Memory B cell (primary cell): ENCODE measurements at places on chromosomes 2 and 18.

DNA sequence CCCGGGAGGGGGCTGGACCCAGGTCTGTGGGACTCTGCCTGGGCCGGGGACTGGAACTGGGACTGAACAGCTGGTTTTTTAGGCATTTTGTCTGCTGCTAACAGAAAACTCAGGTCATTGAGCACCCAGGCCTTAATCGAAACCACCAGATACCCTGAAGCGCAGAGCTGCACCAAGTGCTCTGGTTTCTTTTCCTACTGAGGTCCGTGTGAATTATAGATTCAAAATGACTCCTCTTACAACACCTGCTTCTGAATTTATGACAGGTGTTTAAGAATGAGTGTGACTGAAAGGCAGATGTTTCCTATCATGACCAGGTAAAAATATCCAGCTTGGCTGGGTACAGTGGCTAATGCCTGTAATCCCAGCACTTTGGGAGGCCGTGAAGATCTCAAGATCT lies 47.8 kb downstream of the TRAPPC12 start:
- no peak for DNase-seq

- peak; percentile 13 for DNase-seq
These were observed 53.9 kb downstream of the PRKRA start for GRCh38 chr2:178397002-178397605.

GRCh38 chr2:154495455-154495868 lies 203.0 kb upstream of the KCNJ3 start:
- no peak for DNase-seq

- DNase-seq = no peak
These were observed 205.2 kb downstream of the EIPR1 start for GRCh38 chr2:3172265-3172935.

DNA sequence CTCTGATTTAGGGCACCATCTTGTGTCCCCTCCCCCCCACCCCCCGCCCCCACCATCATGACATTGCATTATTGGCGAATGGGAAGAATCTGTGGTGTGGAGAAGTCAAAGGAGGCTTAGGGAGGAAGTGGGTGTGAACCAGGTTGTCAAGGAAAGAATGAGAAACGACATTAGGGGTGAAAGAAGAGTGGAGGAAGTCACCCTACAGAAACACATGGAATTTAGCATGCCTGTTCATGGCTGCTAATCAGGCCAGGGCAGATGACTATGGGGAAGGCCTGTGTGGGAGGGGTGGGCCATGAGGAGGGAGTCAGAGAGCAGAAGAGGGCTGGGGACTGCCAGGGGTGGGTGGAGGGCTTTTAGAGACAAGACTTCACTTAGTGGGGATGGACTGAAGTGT lies 81.6 kb downstream of the AOX1 start:
- DNase-seq = no peak

DNA sequence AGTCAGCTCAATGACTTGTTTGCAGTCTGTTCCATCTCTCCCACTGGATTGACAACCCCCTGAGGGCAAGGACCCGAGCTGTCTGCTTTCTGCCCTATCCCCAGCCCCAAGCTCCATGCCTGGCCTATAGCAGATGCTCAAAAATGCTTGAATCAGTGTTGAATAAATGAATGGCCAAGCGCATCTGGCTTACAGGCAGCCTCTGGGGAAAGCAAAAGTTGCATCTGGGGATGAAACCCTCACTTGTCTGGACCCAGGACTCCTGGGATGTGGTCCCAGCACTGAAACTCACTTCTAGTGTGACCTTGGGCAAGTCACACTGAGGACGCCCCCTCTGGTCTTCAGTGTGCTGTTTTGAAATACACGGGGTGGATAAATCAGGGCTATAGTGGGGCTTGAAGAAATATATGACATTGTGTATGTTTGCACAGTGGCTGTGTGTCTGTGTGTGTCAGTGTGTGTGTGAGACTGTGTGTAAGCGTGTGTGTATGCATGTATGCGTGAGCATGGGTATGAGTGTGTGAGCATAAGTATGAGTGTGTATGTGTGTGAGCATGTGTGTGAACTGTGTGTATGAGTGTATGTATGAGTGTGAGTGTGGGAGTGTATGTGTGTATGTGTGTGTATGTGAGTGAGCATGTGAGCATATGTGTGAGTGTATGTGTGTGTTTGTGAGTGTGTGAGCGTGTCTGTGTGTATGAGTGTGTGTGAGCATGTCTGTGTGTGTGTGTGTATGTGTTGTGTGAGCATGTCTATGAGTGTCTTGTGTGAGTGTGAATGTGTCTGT lies 27.8 kb upstream of the TNS1 start:
- peak; percentile 8 for DNase-seq

GRCh38 chr2:238299803-238300202 lies 11.4 kb upstream of the PER2 start:
- DNase-seq = no peak

GRCh38 chr2:231413921-231414476 lies 18.5 kb downstream of the B3GNT7 start:
- DNase-seq = no peak

DNA sequence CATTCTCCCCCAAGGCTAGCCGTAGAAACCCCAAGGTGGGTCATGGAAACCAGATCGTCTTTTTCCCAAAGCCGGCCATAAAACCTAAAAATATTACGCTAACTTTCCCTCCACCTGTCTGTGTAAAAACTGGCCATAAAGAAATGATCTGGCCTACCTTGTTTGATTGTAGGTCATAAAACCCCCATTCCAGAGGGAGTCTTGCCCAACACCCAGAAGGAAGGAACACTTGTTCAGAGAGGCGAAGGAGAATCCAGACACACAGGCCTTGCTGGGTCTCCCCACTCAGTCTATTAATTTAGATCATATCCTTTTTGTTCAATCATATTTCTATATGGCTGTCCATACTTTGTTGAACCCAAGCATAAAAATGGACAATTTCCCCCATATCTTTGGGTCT lies 344.7 kb downstream of the HRH4 start:
- DNase-seq = no peak

GRCh38 chr2:37561615-37562569 lies 109.5 kb downstream of the CDC42EP3 start:
- DNase-seq = no peak

DNA sequence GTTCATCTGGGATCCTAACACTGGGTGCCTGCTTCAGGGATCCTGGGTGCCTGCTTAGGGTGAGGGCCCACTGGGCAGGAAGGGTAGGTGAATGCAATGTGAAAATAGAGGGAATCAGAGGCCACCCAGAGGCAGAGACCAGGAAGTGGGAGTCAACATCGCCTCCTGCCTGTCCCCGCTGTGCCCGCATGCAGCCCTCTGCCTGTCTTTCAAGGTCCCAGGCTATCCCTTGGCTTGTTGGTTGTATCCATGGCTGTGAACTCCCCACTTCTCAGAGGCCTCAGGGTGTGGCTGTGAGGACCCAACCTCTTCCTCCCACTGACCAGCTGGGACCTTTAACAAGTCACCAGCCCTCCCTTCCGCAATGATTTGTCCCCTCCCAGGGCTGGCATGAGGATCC lies 26.5 kb downstream of the PSD4 start:
- no peak for DNase-seq

- DNase-seq = no peak
These were observed 450.2 kb downstream of the PLCL1 start for GRCh38 chr2:198254536-198255090.

DNA sequence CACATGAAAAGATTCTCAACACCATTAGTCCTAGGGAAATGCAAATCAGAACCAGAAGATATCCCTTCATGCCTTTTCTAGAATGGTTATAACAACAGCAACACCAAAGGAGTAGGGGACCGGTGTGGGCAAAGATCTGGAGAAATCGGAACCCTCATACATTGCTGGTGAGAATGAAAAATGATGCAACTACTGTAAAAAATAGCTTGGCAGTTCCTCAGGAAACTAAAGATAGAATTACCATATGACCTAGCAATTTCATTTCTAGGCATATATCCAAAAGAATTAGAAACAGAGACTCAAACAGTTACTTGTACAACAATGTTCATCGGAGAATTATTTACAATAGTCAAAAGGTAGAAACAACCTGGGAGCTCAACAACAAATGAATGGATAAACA lies 29.2 kb upstream of the CDH7 start:
- DNase-seq = no peak

DNA sequence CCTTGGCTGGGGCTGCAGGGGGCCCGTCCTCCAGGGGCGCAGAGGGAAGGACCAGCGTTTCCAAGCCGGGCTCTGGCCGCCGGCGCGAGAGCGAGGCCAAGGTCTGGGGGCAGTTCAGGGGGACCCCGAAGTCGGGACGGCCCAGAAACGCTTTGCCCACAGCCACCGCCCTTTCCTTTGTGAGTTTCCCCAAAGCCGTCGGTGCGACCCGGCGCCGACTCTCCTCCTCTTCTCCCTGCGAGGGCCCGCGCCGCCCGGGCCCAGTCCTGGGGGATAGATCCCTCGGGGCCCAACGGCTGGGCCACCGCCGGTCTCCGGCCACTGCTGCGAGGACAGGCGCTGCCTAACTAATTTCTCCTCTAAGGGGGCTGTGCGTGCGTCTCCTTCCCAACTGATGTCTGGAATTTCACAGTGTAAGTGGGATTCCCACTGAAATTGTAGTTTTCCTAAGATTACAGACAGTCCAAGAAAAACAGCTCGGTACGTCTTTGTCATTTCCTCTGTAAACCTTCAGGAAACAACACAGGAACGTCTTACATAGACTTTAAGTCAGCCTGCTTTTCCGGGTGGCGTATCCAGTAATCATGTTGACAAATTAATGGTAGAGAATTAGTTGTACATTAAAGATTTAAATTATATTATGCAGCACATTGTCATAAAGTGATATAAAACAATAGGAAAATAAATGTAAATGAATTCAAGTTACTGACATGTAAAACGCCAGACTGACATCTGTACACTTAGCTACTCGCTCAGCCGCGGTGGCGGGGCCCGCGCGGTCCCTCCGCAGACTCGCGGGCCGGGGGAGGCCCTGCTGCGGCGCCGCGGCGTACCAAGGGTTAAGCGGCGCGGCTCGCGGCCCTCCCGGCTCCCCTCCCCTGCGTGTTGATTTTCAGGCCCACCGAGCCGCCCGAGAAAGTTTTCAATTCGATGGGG lies 139.4 kb upstream of the SIX3 start:
- DNase-seq = no peak

DNA sequence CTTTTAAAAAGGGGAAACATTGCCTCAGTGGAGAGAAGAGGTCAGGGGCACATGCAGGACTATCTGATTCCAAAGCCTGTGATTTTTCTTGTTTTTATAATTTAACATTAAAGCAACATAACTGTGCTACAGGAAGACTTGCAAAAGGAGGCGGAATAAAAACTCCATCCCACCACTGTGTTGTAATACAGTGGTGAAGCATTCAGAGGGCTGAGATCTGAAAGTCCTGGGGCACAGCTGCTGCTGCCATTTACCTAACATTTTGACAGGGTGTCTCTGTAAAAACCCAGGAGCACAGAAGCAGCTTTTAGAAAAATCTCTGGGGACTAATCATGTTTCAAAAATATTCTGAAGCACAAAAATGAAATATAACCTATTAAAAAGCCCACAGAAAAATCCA lies 97.6 kb downstream of the GRB14 start:
- no peak for DNase-seq

GRCh38 chr2:101821059-101821805 lies 123.7 kb downstream of the MAP4K4 start:
- no peak for DNase-seq

DNA sequence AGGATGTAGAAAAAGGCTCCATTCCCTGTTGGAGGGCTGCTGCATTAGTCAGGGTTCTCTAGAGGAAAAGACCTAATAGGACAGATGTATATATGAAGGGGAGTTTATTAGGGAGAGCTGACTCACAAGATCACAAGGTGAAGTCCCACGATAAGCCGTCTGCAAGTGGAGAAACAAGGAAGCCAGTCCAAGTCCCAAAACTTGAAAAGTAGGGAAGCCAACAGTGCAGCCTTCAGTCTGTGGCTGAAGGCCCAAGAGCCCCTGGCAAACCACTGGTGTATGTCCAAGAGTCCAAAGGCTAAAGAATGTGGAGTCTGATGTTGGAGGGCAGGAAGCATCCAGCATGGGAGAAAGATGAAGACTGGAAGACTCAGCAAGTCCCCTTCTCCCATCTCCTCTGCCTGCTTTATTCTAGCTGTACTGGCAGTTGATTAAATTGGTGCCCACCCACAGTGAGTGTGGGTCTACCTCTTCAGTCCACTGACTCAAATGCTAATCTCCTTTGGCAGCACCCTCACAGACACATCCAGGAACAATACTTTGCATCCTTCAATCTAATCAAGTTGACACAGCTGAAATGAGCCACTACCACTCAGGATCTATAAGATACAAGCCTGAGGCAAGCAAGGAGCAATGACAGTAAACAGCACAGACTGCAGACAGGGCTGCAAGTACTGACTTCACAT lies 30.0 kb upstream of the ATG16L1 start:
- DNase-seq = no peak

DNA sequence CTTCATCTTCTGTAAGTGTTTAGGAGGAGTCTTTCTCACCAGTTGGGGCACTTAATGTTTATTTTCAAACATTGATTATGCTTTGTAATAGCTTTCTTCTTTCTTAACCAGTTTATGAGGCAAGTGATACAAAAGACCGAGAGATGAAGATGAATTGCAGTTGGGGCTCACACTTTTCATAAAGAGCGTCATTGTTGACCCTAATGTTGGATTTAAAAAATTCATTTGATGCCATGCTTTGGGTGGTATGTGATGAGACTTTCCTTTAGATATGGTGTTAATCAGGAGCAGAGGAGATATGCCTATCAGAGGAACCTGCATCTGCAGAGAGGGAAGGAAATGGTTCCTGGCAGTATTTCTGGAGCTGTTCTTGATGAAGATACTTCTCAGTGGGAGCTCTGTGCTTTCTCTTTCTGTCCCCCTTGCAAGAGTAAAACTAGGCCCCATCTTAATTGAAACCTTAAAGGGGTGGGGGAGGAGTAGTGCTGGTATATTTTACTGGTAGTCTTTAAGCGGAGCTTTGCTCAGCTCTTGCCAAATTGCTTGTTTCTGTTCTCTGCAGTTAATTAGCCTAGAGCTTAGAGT lies 2.3 kb downstream of the EML4 start:
- no peak for DNase-seq

- DNase-seq = no peak
These were observed 350.8 kb upstream of the NT5C1B start for GRCh38 chr2:18940184-18940583.

GRCh38 chr2:79084495-79085135 lies 3.2 kb downstream of the REG1B start:
- DNase-seq = no peak

- no peak for DNase-seq
These were observed 26.8 kb upstream of the SLC9A2 start for GRCh38 chr2:102592601-102593000.
